Activated naive CD8-positive, alpha-beta T cell treated with anti-CD3 and anti-CD28 coated beads, Interleukin-2, amount 50 U/mL, for 24 hours (primary cell): ENCODE measurements at places on chromosomes 2 and 18.
A peak's percentile ranks its signal among the peaks of the same experiment; 100 is the strongest.

DNA sequence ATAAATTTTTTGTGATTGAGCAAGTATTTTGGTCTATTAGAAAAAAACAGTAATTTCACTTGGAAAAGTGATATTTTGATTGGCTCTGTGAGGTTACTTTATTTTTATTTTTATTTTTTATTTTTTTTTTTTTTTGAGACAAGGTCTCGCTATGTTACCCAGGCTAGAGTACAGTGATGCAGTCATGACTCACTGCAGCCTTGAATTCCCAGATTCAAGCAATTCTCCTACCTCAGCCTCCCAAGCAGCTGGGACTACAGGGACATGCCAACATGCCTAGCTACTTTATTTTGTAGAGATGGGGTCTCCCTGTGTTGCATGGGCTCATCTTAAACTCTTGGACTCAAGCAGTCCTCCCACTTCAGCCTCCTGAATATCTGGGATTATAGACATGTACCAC, 60.9 kb upstream of the MGAT5 start:
- no peak for DNase-seq

GRCh38 chr2:107931412-107931811, 54.9 kb upstream of the SLC5A7 start:
- DNase-seq: no peak

DNA sequence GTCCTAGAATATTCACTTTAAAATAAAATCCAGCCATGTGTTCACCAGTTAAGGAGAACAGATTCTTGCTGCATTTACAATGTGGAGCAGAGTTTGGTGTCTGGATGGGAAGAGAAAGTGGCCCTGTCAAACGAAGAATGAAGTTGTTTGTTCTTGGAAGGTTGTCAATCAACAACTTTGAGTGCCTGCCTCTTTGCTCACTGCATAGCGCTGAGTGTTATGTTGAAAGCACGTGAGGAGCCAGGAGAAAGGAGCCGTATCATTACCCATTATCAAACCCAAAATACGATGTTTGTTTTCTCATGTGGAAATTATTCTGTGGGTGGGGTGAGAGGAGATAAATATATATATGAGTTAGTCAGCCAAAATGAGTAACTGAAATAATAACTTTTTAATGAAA, 492.5 kb upstream of the POU3F3 start:
- no peak for DNase-seq

DNA sequence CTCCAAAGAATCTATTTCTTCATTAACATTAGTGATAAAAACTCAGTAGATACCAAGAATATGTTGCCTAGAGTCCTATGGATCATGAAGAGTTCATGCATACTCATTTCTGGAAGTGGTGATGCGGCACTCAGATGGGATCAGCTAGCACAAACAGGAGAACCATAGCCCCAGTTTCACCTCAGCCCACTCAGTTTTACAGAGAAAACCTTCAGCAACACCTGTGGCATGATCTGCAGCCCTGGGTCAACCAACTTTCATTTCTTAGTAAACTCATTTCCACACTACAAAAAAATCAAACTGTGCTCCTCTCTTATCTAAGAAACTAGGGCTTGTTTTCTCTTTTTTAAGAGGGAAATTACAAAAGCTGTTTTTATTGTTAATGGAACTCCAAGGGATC, 569.4 kb downstream of the CCDC85A start:
- no peak for DNase-seq

DNA sequence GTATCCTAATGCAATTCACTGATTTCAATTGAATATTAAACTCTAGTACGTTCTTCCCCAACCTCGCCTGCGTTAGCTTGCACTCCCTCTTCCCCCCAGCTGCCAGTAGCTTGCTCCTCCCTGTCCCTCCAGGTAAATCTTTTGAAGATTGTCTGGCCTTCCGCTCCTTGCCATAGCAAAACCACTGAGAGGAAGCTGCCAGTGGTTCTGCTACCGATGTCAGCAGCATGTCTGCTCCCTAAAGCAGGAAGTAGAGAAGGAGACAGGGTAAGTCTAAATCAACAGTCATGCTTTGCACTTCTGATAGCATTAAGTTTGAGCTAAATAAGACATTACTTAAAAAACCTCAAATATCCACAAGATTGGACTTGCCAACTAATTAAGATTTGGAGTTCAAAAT, 89.1 kb downstream of the SCN2A start:
- no peak for DNase-seq

DNA sequence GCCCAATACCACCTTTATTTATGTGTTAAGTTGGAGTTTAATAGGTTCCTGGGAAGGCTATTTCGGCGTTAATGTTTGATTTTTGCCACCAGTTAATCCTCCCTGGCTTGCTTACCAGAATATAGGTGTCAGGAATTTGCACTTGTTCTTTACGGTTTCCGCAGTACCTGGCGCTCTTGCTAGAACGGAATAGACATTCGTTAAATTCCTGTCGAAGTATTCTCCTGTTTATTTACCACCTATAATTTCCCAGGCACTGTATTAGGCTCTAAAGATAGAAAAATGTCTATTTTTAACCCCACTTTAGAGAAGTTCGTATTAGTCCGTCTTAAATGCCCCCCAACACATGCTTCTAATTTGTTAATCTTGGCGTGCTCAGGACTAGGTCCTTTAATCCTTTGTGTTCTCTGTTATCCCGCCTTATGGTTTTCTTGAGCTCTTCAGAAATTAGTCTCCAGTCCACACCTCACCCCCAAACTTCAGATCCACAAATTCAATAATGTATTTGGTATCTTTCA, 575 bp downstream of the CCDC150 start:
- DNase-seq: no peak

GRCh38 chr2:36597532-36598377, at the start of gene FEZ2:
FEZ2 (minus strand) TSS chr2:36598168; CDS start chr2:36598142, 26 bp downstream.
- peak; percentile 78 for DNase-seq

GRCh38 chr18:51151568-51152511, 45.6 kb downstream of the MEX3C start:
- peak; percentile 78 for DNase-seq

- no peak for DNase-seq
Observed at GRCh38 chr18:28771849-28772248, 594.9 kb upstream of the CDH2 start.

DNA sequence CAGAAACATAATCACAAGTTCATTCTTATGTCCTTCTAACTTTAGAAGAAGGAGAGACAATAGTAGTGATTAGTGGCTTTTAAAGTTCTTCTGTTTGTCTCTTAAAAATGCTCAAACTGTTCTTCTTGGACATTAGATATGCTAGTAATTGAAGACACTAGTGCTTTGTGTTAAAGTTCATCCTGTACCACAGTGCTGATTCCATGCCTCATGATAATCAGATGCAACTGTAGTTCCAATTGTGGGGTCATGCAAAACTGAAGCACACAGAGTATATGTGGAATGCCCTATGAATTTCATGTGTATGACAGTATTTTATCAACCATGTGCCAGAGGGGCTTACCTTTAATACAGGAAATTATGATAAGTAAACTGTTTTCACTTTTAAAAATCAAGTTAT, 11.4 kb upstream of the KCNJ13 start:
- no peak for DNase-seq

DNA sequence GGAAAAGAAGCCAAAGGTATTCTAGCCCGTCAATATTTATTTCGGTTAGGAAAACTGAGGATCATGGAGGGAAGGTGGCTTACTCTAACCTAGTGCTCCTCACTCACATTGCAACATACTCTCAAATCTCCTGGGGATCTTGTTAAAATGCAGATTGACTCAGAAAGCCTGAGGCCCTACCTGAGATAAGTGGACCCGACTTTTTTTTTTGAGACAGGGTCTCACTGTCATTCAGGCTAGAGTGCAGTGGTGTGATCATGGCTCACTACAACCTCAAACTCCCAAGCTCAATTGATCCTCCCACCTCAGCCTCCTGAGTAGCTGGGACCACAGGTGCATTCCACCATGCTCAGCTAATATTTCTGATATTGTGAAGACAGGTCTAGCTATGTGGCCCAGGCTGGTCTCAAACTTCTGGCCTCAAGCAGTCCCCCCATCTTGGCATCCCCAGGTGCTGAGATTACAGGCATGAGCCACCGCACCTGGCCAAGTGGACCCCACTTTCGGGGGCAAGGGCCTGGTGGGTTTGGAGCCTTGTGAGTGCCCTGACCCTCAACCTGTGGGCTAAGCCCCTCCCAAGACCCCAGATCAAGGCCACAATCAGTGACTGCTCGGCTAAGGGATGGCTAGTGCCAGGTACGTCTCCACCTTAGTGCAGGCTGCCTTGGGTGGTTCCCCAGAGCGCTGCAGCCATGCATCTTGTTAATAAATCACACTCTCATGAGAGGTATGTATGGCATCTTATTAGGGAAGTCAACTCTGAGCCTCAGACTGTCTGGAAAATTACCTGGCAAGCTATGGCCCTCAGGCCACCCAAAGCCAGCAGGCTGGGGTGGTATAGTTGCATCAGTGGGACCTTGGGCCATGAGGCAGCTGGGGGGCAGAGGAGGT, 1.1 kb upstream of the NEURL3 start:
- no peak for DNase-seq

DNA sequence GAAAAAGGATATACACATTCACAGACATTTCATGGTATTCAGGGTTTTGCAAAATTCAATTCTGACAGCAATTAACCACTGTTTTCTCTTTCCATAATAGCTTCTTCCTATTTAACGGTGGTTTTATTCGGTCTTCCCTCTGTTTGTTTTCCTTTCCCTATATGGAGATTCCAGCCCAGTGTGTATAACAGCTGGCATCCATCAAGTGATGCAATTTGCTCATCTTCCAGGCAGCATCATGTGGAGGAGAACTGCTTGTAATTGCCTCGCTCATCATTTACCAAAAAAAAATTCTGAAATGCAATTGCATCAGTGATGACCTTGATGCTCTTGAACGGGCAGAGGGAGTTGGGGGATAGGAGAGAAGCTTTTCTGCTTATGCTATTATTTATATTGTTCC, 165.9 kb upstream of the PGAP1 start:
- no peak for DNase-seq

- no peak for DNase-seq
Observed at GRCh38 chr2:208250388-208250787, 4.5 kb downstream of the IDH1 start.

- no peak for DNase-seq
Observed at GRCh38 chr2:120846406-120847095, 110.9 kb downstream of the GLI2 start.

DNA sequence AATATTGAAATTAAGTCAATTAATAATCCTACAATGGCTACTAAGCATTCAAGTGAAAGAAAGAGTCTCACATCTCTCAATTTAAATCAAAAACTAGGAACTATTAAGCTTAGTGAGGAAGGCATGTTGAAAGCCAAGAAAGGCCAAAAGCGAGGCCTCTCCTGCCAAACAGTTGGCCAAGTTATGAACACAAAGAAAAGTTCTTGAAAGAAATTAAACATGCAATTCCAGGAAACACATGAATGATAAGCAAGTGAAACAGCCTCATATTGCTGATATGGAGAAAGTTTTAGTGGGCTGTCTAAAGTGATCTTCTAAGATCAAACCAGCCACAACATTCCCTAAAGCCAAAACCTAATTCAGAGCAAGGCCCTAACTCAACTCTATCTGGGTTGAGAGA, 11.8 kb downstream of the RDH14 start:
- no peak for DNase-seq

- DNase-seq: peak; percentile 36
Observed at GRCh38 chr2:230714136-230714480, 1.5 kb downstream of the CAB39 start.

GRCh38 chr2:179341152-179341866, 76.7 kb upstream of the SESTD1 start:
- no peak for DNase-seq

- no peak for DNase-seq
Observed at GRCh38 chr2:100856732-100857131, 36.8 kb downstream of the NPAS2 start.

- no peak for DNase-seq
Observed at GRCh38 chr2:176242276-176242675, 27.0 kb upstream of the MTX2 start.

DNA sequence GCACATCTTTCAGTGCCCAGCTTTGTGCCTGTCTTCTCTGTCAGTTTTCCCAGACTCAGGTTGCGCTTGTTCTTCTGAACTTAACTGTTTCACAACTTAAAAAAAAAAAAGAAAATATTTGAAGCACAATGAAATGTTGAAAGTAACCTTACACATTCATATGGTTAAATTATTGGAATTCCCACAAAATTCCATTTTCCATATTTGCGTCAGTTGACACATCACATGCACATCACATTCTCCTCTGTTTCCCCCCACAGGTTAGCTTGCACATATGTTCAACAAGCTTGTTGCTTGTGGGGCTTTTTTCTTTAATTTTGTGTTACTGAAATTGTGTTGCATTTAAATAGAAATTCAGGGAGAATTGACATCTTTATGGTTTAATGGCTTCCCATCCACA, 8.3 kb downstream of the MYO1B start:
- no peak for DNase-seq

GRCh38 chr18:37378336-37379010, 187.1 kb downstream of the CELF4 start:
- DNase-seq: no peak

DNA sequence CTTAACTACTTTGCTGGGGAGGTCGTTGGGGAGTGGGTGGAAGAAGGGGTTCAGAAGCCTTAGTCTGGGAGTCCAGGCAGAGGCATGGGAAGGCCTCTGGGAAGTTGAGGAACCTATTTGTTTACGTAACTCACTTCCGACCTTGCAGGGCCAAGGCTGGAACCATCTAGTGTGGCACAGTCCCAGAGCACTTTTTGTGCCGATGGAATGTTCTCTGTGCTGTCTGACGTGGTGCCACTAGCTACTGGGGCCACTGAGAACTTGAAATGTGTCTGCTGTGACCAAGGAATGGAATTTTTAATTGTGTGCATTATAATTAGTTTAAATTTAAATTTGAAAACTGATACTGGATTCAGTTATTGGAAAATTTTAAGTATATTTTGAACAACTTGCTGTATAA, 139.7 kb downstream of the FAM161A start:
- no peak for DNase-seq

- no peak for DNase-seq
Observed at GRCh38 chr2:102304268-102304667, 7.1 kb upstream of the IL1RL1 start.

DNA sequence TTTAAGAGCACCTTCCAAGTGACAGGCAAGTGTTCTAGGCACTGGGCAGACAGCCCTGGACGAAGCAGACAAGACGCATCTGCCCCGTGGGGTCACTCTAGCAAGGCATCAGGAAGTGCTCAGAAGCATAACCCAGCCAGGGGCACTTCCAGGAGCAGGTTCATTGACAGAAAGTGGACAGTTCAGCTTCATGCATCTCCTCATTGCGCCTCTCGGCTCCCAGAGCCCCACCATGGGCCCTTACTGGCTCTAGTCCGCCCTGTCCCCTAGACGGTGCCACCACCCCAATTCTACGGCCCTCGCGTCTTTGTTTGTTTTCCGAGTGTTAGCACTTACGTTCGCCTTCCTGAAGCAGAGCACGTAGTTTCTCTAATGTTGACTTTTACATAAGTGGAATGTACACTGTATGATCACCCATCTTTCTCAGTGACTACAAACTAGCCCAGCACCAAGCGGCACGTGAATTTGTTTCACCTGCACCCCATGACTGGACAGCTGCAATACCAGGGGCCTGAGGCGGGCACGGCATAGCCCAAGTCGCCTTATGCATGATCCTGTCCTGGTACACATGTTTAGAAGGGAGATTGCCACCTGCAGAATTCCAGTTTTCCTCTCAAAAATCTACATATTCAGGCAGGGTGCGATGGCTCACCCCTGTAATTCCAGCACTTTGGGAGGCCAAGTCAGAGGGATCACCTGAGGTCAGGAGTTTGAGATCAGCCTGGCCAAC, 33.2 kb downstream of the SNED1 start:
- no peak for DNase-seq
